ENCODE measurements at places on chromosomes 2 and 18.

GRCh38 chr2:23484275-23484674, 99.3 kb downstream of the KLHL29 start:
- no peak for DNase-seq

DNA sequence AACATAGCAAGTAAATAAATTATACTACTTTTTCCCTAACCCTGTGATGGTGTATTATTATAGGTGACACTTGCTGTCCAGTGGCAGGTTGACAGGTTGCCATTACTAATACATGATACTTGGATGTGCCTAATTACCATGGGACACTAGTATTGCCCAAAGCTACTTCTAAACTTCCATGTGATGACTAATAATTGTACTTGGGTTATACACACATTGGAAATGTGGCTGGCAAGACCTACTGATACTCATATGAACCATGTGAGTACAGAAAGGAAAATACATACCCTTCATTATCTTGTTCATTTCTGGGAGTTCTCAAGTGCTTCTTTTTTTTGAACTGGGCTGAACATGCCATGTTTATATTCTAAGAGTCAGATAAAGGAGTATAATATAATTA, 156.4 kb downstream of the IKZF2 start:
- DNase-seq = no peak

DNA sequence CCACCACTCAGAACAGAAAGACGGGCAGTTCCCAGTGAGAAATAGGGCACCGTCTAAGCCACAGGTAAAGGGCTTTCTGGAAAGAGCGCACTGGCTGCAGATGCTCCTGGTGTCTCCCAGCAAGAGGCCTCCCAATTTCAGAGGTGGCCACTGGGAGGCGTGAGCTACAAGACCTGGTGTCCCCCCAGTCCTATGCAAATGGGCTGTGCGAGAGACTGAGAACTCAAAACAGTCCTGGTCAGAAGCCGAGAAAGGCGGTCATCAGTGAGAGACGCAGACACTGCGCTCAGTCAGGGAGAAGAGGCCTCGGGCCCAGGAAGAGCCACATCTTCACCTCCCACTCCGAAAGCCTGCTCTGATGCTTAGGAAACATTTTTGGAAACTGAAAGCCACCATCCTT, 179.5 kb downstream of the EIPR1 start:
- DNase-seq = no peak

DNA sequence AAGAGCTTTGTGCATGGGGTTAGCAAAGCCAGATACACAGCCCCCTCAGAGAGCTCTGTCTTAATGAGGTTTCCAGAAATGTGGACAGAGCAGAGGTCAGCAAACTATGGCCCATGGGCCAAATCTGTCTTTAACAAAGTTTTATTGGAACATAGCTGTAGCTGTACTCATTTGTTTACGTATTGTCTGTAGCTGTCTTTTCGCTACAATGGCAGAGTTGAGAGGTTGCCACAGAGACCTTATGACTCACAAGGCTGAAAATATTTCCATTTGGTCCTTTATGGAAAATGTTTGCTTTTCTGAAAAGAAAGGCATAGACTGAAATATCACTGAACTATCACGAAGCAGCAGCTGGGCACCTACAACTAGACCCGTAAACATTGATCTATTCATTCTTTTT, 841.8 kb downstream of the SLC4A3 start:
- no peak for DNase-seq

- no peak for DNase-seq
Measured at GRCh38 chr2:102117472-102117858, 25.1 kb upstream of the IL1R1 start.

- DNase-seq = no peak
Measured at GRCh38 chr2:172431993-172432392, 4.6 kb downstream of the ITGA6 start.

GRCh38 chr18:74930616-74931015, 278.3 kb downstream of the PTGR3 start:
- DNase-seq = no peak

DNA sequence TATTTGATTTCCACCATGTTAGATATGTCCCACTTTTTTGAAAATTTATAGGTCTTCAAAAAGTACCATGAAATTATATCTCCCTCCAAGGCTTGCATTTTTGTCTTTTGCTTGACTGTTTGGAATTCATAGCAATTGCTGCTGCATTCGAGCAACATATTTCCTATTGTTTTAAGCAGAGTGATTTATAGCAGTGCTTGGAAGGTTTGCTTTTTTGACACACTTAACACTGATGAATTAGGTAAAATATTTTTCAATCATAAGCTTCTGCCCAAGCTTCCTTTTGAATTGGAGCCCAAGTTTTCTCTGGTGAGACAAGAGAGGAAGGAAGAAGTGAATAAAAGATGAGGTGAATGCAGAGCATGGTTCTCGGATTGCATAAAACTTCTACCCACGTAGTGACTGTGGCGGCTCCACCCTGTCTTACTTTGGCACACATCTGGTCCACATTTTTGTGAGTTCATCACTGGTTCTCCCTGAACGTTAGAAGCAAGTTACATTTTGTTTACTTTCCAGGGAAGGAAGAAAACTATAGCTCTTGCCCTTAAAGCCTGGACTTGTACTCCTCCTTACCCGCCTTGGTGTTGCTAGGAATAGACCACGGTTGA, 667.0 kb downstream of the TSN start:
- DNase-seq = no peak

DNA sequence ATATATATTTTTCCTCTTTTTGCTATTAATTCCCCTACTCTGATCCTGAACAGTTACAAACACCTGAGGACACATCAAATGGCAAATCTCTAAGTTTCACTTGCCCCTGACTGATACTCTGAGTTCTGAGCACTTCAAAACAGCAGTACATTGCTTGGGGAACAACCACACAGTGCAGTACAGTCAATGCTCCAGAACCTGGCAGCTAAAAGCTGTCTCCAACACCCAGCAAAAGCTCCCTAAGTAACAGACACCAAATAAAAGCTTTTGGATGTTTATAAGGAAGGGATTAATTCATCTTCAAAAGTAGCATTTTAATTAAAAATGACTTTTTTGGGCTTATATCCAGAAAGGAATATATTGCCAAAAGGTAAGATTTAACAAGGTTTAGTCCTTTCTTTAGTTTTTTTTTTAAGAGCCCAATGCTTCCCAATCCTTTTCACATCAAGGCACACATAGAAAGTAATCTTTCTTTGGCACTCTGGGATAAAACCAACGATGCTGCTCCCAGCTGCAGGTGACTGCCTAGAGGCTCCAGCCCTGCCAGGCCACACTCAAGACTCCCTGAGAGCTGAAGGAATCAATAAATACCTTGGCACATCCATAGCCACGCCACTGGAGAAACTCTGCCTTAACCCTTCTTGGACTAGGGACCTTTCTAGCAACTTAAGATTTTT, 164.9 kb upstream of the ZFP36L2 start:
- no peak for DNase-seq

DNA sequence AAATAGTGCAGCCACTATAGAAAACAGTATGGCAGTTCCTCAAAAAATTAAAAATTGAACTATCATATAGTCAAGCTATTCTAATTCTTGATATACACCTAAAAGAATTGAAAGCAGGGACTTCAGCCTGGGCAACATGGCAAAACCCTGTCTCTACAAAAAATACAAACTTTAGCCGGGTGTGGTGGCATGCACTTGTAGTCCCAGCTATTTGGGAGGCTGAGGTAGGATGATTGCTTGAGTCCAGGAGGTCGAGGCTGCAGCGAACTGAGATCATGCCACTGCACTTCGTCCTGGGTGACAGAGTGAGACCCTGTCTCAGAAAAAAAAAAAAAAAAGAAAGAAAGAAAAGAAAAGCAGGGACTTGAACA, 279.5 kb upstream of the STON1 start:
- DNase-seq = no peak

- no peak for DNase-seq
Measured at GRCh38 chr18:3715231-3716080, 265.5 kb downstream of the TGIF1 start.

Data from stimulated activated CD8-positive, alpha-beta memory T cell treated with anti-CD3 and anti-CD28 coated beads, Interleukin-15, amount 100 ng/mL, for 4 hours (primary cell).